ENCODE measurements at places on chromosomes 1 and 21.

GRCh38 chr1:34479731-34480130, 275.1 kb upstream of the GJB5 start:
- DNase-seq: no peak

DNA sequence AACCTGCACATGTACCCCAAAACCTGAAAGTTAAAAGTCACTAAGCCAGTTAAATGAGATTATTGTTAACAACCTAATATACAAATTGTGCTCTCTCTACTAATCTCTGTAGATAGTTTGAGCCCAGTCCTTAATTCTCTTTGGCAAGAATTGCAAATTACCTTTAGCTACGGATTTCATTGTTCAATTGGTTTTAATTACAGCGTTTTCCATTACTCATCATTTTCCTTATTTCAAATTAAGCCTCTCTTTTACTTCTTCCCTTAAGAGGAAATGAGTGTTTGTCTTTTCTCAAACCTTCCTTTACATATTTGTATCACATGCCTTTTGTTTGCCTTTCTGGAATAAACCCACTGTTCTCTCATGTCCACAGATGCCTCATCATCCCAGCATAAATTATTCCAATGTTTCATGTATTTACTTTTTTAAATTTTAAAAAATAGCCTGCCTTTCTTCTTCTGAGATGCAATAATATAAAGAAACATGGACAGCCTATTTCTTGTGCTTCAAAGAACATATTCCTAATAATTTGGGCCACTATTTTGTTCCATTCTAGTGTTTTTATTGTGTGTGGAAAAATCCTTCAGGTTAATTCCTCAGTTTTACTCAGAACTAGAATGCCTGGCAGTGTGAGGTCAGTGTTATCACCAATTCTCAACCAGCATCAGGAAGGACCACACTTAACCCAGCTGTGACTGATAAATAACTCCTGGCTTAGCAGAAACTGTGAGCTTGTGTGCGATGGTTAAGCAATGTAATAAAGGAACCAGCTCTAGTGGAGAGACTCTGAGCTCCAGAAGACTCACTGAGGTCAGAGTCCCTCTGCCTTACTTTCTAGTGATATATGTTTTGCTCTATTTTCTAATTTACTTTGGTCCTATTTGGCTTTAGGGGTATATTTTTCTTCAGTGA, 600.5 kb downstream of the LTN1 start:
- no peak for DNase-seq

GRCh38 chr1:35558374-35559316, 1.0 kb downstream of the NCDN start:
- DNase-seq: no peak

GRCh38 chr1:236143104-236143948, 987 bp downstream of the GPR137B start:
- DNase-seq: no peak

DNA sequence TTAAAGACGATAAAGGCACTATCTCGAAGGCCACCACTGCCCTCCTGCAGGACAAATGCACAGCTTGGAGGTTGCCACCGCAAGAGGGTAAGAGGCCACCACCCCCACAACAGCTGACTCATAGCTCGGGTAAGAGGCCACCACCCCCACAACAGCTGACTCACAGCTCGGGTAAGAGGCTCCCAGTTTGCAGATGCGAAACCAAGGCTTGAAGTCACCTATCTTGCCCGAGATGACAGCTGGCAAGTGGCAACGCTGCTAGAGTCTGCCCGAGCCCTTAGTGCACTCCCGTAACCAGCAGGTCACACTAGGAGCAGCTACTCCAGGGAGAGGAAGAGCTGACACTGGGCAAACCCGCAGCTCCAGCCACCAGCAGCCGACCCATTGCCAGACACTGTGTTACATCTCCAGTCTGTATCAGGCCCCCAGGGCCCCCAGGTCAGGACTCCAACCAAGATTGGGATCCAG, 17.1 kb upstream of the SPSB1 start:
- peak; percentile 37 for DNase-seq

All from SHP77 (cell line).